GM23248 (cell line): ENCODE measurements at places on chromosomes 11 and 22. TPM values are rescaled to one million over a fixed set of nuclear protein-coding genes. Genes with fewer than 3 reads are reported as not detected.

RTN4RL2 gene
- 0.32 TPM in 1 of 2 replicates, not detected in the other for total RNA-seq

GPR83 gene
- total RNA-seq, result not detected in 2 replicates

DNA sequence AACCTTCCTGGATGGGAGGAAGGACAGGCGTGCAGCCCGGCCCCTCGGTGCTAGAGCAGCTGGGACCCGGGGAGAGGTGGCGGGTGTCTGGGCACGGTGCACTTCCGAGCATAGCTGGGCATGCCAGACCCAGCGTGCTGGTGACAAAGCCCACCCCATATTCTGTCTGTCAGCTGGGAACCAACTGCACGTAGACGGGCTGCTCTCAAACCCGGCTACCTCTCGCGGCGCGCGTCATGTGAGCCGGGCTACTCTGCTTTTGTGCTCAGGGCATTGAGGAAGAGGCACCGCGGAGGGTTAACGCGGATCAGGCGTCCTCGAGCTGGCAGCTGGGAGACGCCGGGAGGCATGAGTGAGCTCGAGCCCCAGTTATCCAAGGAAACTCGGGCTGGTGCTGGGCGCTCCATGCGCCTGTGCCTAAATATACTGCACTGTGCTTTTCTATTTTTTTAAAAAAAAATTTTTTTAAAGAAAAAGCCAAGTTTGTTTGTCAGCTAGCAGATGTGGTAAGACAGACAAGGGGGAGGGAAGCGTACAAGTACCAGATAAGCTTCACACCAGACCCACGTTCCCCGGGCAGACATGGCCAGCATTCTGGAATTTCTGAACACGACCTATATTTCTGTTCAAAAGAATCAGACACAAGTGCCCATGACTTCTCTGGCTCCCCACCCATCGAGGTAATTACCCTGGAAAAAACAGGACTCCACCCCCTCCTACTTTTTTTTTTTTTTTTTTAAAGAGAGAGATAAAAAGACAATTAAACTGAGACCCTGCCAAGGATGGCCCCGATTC, 425.6 kb downstream of the SHANK2 start:
- no peak overlapping the region for H3K27ac ChIP-seq
- no peaks in the 10 kb centered on the region for H3K36me3 ChIP-seq
- H3K27me3 ChIP-seq, result peaks cover 30% of the 10 kb centered on the region
- DNase-seq, result peak; percentile 14
- no peak overlapping the region for H3K4me3 ChIP-seq
- H3K4me1 ChIP-seq, result no peaks in the 10 kb centered on the region

TREH gene
- total RNA-seq, result not detected in 2 replicates
